ENCODE measurements at places on chromosomes 16 and 17.

GRCh38 chr16:569445-570254, at the start of gene PIGQ:
TSS of gene PIGQ (plus strand) at chr16:569968. CDS start at chr16:574075, 4,107 bp downstream.
- no peak for DNase-seq

- DNase-seq = no peak
These were observed 2.5 kb upstream of the MRPS23 start for GRCh38 chr17:57852092-57852954.

DNA sequence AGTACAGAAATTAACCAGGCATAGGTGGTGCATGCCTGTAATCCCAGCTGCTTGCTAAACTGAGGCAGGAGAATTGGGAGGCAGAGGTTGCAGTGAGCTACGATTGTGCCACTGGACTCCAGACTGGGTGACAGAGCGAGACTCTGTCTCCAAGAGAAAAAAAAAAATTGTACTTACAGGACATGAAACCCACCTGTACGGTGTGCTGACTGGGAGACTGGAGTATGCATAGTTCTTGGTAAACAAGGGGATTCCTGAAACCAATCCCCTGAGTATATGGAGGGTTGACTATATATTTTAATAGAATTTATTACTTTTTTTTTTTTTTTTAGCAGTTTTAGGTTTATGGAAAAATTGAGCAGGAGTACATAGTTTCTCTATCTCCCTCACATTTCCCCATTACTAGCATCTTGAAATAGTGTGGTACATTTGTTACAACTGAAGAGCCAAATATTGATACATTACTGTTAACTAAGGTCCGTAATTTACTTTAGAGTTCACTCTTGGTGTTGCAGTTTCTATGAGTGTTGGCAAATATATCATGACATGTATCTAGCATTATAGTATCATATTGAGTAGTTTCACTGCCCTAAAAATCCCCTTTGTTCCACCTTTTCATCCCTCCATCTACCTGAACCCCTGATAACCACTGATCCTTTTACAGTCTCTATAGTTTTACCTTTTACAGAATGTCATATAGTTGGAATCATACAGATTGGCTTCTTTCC, 19.3 kb downstream of the TENT4B start:
- DNase-seq = no peak

GRCh38 chr16:68227183-68227793, 8.6 kb downstream of the ESRP2 start:
- DNase-seq = no peak

DNA sequence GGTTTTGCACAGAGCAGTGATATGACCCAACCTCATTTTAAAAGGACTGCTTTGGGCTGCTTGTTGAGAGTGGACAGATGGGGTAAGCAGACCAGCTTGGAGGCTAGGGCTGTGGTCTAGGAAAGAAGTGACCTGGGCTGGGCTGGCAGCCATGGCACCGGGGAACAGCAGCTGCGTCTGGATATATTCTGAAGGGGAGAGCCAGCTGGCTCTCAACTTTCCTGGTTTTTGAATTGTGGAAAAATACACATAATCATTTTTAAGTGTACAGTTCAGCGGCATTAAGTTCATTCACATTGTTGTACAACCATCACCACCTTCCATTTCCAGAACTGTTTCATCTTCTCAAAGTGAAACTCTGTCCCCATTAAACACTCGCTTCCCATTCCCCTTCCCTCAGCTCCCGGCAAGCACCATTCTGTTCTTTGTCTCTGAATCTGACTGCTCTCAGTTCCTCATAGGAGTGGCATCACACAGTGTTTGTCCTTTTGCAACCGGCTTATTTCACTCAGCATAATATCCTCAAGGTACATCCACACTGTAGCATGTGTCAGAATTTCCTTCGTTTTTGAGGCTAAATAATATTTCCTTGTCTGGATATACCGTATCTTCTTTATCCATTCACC, 113.2 kb downstream of the SPECC1 start:
- DNase-seq = no peak
